NCI-H82 (cell line): ENCODE measurements at places on chromosomes 2 and 18.

DNA sequence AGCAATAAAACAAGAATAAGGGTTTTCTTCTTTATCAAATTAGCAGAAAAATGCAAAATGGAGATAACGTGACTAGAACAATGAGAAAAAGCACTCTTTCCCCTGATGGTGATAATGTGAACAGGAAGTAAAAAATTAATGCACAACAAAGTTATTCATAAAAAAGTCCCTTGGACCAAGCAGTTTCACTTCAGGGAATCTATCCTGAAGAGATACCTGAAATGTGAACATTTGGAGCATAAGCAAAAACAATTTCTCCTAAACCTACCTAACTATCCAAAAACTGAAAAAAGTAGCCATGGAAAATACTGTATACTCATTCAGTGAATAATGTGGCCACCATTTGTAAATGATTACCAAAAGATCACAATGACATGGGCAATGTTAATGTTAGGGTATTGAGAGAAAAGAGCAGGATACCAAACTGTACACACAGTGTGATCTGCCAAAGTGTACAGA lies 48.7 kb downstream of the TRIP12 start:
- DNase-seq, result no peak

- DNase-seq, result no peak
Observed at GRCh38 chr2:72961853-72962468, 44.6 kb downstream of the EMX1 start.

GRCh38 chr2:138110453-138111083 lies 146.3 kb downstream of the HNMT start:
- no peak for DNase-seq

- DNase-seq, result no peak
Observed at GRCh38 chr2:177721818-177722567, 329.4 kb downstream of the AGPS start.

DNA sequence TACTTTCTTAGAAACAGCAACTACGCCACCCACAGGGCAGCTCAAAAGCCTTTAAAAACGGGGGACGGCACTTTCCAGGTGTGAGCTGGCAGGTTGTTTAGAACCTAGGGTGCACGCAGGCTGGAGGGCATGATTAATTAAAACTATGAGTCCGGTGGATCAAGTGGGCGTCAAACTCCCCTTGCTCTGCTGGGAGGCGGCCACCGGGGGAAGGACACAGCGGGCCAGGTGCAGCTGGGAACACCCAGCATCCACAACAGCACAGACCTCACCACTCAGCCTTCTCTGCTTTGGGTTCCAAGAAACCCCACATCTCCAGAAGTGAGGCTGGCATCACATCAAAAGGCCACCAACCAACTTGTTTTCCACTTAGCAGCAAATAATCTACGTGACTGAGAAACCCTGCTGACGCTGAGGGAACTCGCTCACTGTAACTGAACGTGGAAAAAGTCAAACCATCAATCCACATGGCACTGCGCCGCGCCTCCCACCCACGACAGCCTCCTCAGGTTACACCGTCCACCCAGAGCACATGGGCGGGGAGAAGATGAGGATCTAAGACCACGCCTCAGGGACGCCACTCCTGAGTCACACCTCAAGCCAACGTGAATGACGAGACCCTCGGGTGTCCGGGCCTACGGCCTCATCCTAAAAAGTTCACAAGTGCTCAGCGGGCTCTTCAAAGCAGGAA lies 118.2 kb downstream of the ZNF516 start:
- DNase-seq, result no peak

DNA sequence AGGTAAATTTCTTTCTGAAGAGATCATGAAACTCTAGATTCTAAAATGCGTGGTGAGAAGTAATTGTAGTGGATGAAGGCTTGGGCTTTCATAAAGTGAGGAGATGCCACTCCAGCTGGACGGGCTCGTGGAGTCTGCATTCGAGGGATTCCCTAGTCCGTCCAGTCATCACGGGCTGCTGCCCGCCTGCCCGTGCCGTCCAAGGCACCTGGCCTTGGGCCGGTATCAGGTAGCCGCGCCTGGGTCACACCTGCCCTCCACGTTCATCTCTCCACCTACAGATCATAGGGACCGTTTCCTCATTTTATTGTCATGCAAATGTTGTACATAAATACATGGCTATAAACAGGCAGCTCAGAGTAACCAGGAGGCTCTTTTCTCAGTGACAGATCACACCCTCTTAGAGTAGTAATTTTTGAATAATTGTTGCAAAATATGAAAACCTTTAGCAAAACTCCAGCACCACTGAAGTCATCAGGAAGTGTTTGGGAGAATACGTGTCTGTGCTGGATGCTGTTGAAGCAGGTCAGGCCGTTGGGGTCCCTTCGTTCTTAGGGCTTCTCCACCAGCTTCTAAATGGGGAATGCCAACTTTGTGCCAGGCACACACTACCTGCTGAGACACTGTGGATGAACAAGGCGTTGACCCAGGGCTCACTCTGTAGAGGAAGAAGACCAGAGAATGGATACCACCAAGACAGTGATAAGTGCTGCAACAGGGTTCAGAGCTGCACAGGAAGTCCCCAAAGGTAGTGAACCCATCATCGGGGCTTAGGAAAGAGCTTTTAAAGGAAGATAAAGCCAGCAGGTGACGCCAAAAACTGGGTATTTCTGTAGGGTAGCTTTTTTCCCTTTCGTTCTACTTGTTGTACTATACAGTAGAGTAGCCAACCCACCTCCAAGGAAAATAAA lies 112.5 kb downstream of the FAM210A start:
- DNase-seq, result no peak

DNA sequence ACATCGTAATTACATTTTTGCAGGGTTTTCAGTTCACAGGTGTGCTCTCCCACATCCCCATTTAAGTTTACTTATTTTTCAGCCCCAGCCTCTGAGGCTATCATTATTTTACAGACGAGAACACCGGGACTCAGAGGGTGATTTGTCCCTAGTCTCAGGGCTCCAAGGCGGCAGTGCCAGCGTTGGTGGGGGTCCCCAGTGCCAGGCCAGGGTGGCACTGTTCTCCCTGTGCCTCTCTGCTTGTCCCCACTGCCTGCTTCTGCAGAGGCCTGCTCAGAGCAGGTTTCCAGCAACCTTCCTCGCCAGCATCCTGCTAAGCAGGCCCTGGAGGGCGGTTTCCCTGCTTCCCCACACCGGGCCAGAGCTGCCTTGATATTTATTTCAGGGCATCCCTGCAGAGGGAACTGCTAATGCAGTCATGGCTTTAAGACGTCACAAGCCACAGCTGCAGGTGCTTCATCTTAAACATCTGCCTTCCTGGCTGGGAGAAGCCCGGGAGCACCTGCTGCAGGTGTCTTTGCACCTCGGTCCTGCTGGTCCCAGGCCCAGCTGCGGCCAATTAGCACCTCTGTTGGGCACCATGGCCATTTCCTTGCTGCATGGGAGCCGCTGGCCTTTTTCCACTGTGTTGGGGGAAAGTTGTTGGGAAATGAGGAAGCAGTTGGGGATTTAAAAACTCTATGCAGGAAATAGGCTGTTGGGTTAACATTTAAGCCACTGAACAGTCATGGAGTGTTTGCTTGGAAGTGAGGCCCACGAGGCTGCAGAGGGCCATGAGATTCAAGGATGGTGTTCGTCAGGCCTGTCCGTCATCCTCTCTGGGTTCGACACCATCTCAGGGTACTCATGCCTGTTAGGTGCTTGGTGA lies 22.8 kb downstream of the HPCAL1 start:
- no peak for DNase-seq

GRCh38 chr2:18047213-18047611 lies 168.7 kb downstream of the KCNS3 start:
- no peak for DNase-seq

GRCh38 chr2:69242651-69243051 lies 144.4 kb downstream of the GFPT1 start:
- peak; percentile 73 for DNase-seq

- no peak for DNase-seq
Observed at GRCh38 chr2:72015266-72015665, 132.4 kb downstream of the CYP26B1 start.

DNA sequence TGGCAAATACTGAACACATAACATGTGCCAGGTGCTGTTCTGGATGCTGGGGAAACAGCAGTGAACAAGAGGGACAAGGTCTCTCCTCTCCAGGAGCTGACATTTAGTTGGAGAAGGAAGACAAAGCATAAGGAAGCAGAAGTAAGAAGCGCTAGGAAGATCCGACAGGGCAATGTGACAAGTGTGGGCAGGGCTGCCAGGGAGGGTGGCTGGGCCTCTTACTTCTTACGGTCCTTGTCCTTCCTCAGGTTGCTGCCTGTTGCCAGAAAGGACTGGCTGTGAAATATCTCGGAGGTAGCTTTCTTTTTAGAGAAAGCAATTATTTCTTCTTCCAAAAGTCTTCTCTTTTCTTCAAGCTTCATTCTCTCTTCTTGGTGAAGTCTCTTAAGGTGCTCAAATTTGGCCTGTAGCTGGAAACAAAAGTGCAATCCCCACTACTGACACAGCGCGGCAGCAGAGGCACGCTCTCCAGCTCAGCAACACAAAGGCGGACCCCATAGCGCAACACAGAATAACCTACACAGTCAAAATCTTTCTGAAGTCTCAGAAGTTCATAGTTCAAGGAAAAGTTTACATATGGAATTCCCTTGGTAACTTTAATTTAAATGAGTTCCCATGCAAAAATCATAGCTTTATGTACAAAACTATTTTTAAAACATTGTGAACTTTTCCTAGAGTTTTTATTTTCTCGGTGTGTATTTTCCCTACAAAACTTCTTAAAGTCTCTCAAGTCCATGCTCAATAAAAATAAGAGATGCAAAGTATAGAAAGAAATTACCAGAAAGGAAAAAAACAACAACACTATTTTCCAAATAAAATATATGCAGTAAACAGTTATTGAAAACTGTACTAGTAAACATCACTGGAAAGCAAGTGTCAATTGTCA lies 67.7 kb downstream of the SEPTIN10 start:
- DNase-seq, result peak; percentile 73
